Kasumi-1 (cell line): ENCODE measurements at places on chromosomes 2 and 18.
A peak's percentile ranks its signal among the peaks of the same experiment; 100 is the strongest.

DNA sequence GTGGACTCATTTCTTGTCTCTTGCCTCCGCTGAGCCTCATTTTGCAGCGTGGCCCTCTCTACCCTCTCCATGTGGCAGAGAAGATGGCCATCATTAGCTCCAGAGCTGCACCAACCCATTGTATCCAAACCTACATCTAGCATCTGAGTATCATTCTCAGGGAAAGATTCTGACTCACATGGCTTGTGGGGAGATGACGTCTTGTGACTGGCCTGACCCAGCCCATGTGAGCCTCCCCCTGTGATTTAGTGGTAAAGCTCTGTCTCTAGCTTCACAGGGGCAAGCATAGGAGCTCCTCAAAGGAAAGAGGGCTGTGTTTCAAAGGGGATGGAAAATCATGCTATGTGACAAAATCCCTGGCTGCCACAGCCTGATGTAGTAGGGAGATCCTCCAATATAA lies 87.4 kb upstream of the RBMS1 start:
- DNase-seq: no peak

- DNase-seq: no peak
Measured at GRCh38 chr2:124610866-124611265, 585.8 kb downstream of the CNTNAP5 start.

GRCh38 chr2:152686321-152686720 lies 30.9 kb downstream of the PRPF40A start:
- no peak for DNase-seq

DNA sequence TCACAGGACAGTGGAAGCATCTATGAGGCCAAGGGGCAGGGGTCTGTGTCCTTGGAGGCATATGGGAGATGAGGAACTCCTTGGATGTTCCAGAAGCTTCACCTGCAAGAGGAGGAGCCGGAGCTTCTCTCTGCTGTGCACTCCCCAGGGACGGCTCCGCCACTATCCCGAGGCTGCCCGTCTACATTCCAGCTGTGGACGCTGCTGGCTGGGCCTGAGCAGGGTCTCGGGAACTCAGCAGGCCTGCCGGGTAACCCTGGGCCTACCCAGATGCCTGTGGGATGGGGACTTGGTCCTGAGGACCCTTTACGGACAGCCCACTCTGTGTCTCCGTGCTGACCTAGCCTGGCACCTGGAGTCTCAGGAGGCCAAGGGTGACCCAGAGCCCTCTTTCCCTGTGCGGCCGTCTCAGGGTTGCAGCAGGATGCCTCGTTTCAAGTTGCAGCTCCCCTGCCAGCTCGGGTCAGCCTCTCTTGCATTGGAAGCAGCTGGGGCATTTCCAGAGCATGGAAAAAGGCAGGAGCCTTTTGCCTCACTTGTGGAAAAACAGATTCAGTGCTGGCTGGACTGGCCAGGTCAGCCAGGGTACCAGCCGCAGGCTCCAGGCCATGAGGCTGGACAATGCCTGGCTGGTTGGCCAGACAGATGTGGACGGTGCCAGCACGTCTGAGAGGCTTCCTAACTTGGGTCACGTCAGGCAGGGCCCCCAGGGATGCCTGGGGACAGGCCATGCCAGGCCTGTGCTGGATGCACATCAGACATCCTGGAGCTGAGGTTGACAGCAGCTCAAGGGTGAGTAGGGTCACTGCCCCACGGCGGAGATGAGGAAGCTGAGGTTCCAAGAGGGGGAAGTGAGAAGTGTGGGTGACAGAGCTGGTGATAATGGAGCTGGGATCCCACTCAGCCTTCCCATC lies 41.5 kb downstream of the SCTR start:
- DNase-seq: peak; percentile 9

GRCh38 chr2:22703286-22703920 lies 681.6 kb upstream of the KLHL29 start:
- no peak for DNase-seq

DNA sequence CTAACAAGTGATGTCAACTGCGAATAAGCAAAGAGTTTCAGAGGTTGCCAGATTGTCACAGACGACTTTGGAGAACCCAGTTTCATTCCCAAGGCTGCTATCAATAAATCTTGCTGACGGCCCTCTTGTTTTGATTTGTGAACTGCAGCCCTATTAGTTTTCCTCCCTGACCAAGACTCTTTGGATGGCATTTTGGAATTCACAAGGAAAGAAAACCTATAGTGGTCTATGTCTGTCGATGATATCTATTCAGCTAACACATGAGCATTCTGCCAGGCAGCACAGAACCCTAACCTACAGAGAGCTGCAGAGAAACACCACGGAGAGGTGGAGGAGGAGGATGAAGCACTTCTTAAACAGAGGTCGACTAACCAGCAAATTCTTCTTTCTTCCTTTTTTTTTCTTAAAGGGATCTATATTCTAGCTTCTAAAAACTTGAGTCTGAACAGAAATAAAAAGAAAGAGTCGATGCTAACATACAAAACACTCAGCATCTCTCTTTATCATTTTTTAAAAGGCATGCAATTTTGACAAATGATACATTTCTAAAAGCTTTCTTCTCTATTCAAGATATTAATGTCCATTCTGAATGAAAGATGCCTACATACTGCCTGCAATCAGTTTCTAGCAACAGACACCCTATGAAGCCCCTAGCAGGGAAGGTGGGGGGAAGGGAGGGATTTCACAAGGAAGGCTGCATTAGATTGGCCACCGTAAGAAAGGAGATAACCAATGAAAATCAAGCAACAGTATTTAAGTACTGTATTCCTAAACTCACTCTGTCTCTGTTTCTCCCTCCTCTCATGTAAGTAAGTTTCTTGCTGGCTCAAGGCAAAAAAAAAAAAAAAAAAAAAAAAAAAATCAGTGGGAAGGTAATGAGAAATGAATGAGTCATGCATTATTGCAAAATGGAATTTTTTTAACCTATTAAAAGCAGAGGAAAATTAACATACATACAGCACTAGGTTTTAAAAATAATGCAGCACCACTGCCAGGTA lies 83.0 kb upstream of the CHRNA1 start:
- DNase-seq: no peak

- no peak for DNase-seq
Measured at GRCh38 chr2:185245216-185245615, 493.4 kb upstream of the FSIP2 start.

- DNase-seq: no peak
Measured at GRCh38 chr2:208620487-208620978, 213.9 kb downstream of the PTH2R start.

- no peak for DNase-seq
Measured at GRCh38 chr2:172777431-172777830, 41.8 kb downstream of the RAPGEF4 start.

- DNase-seq: no peak
Measured at GRCh38 chr2:43438858-43439655, 156.8 kb downstream of the THADA start.

- no peak for DNase-seq
Measured at GRCh38 chr18:36650906-36651305, 177.9 kb downstream of the TPGS2 start.

- DNase-seq: no peak
Measured at GRCh38 chr2:110852051-110852450, 119.7 kb downstream of the ACOXL start.

DNA sequence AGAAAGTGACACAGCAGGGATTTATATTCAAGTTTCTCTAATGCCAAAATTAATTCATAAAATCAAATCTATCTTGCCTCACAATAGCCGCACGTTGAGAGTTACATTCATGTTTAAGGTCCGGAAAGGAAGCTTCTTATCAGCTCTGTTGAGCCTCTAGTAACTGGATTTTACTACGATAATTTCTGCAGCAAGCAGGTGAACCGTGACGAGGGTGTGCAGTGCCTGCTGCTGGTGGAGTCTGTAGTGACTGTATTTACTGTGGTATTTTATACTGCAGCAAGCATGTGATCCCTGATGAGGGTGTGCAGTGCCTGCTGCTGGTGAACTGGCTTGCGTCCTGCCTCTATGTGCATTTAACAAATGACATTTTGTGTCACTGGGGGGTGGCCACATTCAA lies 120.0 kb downstream of the SNTG2 start:
- DNase-seq: no peak

- peak; percentile 65 for DNase-seq
Measured at GRCh38 chr2:27723372-27724144, 48.0 kb upstream of the MRPL33 start.

DNA sequence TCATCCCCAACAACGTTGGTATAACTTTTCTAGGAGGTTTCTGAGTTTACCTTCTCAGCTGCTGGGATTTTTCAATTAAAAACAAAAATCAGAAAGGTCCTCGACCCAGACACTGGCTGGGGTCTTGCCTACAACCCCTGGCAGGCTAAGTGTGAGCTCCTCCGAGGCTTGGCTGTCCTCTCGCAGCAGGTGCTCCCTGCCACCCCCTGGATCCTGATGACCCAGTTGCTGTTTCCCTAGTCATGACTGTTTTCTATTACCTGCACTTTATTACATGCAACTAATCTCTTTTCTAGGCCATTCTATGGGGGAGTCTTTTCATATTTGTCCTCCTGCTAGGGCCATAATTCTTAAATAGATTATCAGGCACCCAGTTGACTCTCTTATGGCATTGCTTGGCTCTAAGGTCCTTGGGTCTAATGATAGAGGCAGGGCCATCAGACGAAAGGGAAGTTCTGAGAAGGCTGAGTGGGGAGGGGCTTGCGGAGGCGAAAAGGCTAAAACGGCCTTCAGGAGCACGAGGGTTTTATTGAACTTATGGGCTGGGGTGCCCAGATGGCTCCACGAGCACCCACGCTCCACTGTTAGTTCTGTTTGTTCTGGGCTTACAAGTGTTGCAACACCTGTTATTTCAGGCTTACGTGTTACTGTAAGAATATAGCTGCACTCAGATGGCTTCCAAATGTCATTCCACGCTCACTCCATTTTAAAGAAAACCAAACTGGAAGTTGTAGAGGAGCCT lies 166.0 kb downstream of the NCK2 start:
- DNase-seq: no peak

DNA sequence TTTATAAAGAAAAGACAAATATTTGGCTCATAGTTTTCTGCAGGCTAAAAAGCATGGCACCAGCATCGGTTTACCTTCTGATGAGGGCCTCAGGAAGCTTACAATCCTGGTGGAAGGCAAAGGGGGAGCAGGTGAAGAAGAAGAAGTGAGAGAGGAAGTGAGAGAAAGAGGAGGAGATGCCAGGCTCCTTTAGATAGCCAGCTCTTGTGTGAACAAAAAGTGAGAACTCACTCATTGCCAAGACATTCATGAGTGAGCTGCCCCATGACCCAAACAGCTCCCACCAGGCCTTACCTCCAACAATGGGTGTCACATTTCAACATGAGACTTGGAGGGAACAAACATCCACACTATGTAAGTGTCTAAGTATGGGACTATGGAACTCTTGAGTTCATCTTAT lies 14.3 kb downstream of the CCDC150 start:
- DNase-seq: no peak

DNA sequence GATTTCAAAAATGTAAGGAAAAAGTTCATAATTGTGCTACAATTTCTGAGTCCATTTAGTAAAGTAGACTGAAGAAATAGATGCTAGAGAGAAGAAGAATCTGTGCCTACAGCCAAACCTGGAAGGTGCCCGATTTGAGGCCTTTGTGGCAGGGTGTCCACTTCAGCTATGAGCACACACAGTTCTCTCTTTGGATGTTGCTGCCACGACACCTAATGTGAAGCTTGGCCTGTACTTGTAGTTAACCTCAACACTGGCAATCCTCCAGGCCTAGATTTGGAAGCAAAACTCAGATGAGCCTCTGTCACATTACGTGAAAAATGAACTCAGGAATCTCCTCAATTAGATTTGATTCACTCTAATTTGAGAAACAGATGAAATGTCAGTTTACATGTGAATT lies 90.1 kb upstream of the LRP1B start:
- DNase-seq: peak; percentile 32

GRCh38 chr2:113187771-113188170 lies 14.0 kb downstream of the PSD4 start:
- no peak for DNase-seq

DNA sequence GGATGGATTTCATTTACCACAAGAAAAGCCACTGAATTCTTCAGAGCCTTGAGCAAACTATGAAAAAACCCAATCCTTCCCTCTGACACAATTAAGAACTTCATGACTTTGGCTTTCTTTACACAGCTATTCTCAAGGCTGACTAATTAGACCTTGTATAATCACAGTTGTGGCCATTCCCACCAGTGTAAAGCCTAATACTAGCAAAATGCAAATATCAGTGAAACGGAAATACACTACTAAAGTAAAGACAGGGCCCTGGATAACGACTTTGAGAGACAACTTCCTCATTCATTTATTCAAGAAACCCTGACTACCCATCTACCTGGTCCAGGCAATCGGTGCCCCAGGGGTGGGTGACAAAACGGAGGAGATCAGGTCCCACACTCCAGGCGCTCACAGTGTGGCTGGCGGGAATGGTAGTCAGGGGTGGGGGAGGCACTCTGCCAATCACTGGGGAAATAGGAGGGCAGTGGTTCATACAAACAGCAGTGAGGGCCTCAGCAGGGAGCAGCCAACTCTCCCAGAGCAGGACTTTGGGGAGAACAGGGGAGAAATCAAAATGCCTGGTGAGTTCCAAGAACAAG lies 28.1 kb downstream of the TMEM163 start:
- DNase-seq: no peak

DNA sequence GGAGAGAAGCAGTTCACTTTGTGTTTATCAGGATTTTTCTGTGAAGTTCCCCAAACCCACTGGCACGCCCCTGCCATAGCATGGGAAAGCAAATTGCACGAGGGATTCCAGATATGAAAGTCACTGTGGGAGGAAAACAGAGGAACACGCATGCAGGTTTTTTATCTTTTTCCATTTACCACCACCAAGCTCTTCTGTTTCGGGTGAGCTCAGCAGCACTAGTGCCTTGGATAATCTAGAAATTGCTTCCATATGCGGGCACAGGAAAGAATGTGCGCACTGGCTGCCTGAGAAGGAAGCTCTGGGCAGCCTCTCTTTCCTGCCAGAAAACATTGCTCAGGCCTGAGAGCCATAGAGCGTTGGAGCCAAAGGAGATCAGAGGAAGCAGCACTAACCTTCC lies 65.9 kb upstream of the WIPF1 start:
- peak; percentile 74 for DNase-seq

- DNase-seq: no peak
Measured at GRCh38 chr2:19881221-19881907, 20.4 kb downstream of the TTC32 start.

DNA sequence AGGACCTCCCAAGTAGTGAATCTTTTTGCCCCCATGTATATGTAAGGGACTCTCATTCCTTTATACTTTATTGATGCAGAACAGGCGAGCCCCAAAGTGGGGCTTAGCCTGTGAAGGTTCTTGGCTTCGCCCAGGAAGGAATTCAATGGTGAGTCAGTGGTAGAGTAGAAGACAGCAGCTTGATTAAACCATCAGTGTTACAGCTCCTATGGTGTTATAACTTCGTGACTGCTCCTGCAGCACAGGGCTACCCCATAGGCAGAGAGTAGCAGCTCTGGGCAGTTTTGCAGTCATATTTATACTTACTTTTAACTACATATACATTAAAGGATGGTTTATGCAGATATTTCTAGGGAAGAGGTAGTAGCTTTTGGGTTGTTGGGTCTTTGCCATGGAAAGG lies 11.0 kb downstream of the FAM171B start:
- DNase-seq: no peak

GRCh38 chr2:16127958-16128357 lies 187.6 kb downstream of the MYCN start:
- DNase-seq: no peak

- no peak for DNase-seq
Measured at GRCh38 chr18:77255426-77256105, 5.9 kb downstream of the GALR1 start.
